Breast epithelium (tissue), 4 donors: ENCODE measurements at places on chromosomes 13 and 19. TPM values are rescaled to one million over a fixed set of nuclear protein-coding genes. Genes with fewer than 3 reads are reported as not detected.

DNA sequence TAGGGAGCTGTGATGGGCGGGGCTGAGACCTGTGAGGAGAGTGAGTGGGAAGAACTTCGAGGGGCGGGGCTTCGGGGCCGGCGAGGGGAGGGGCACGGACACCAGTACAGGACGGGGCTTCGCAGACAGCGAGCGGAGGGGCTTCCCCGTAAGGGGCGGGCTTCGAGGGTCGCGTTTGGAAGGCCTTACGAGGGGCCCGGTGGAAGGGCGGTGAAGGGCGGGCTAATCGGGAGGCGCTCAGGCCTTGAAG, 4.1 kb upstream of the EMP3 start:
- H3K27me3 ChIP-seq = no peaks in the 10 kb centered on the region
- DNase-seq = peak; percentile 99
- peak overlapping the region; percentile 99 for H3K27ac ChIP-seq
- peaks cover 6% of the 10 kb centered on the region for H3K4me1 ChIP-seq

DNA sequence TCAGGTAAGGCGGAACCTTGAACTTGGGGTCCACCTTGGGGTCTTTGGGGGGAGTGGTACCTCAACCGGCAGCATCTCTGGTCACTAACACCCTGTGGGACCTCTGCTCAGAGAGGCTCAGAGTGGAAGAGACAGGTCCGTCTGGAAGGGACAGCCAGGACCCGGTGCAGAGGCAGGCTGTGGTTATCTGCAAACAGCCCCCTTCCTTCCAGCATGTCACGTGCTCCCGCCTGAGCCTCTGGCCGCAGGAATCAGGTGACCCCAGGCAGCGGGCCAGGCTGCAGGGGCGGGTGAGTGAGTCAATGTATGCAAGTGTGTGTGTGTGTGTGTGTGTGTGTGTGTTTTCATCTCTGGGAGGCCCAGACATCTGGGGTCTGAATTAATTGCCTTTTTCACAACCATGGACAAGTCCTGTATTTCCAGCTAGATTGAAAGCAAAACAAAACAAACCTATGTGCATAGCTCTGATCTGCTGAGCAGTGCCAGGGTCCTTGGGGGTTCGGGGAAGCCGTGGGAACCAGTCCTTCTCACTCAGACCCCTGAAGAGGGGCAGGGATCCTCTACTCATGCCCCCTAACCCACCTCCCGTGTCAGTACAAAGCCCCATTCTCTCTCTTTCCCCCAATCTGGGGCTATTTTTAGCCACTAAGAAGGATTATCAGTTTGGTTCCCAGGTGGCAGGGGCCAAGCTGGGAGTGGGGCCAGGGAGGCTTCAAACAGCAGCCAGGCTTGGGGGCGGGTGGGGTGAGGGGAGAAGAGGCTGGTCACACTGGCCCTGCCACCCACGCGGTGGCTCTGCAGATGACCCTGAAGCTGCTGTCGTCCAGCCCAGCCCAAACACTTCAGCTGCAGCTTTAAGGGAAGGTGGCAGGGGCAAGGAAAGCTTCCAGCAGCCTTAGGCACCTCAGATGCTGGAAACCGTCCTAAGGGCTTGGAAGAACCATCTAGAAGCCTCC, 31.4 kb downstream of the CERS4 start:
- H3K36me3 ChIP-seq = no peaks in the 10 kb centered on the region
- no peak overlapping the region for H3K4me3 ChIP-seq
- no peaks in the 10 kb centered on the region for H3K27me3 ChIP-seq
- peak overlapping the region; percentile 85 for H3K27ac ChIP-seq

- peaks cover 27% of the 10 kb centered on the region for H3K27me3 ChIP-seq
- H3K36me3 ChIP-seq = no peaks in the 10 kb centered on the region
- H3K4me3 ChIP-seq = no peak overlapping the region
- H3K4me1 ChIP-seq = no peaks in the 10 kb centered on the region
Observed at GRCh38 chr19:30364866-30365800, 7.1 kb upstream of the ZNF536 start.

DNA sequence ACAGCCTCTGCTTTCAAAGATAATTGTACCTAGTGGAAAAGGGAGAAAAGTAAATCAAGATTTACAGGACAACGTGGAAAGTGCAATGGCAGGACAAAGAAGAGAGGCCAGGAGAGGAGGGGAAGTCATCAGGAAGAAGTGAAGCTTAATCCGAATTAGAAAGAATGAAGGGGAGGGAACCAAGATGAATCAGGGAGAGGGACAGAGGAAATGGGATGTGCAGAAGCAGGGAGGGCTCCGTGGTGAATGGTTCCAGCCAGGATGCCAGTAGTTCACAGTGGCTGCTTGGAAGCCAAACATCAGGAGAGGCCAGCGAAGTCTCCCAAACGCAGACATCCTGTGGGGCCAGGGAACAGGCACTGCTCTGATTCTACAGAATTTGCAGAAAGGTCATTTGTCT, 144.4 kb downstream of the LIG4 start:
- no peaks in the 10 kb centered on the region for H3K4me1 ChIP-seq
- no peak for DNase-seq
- H3K36me3 ChIP-seq = no peaks in the 10 kb centered on the region
- no peaks in the 10 kb centered on the region for H3K27me3 ChIP-seq

GRCh38 chr13:77028202-77028601, 1.2 kb upstream of the FBXL3 start:
- H3K27ac ChIP-seq = peak overlapping the region; percentile 99
- H3K27me3 ChIP-seq = no peaks in the 10 kb centered on the region
- peaks cover 6% of the 10 kb centered on the region for H3K4me1 ChIP-seq
- DNase-seq = no peak
- H3K4me3 ChIP-seq = peak overlapping the region; percentile 92

DNA sequence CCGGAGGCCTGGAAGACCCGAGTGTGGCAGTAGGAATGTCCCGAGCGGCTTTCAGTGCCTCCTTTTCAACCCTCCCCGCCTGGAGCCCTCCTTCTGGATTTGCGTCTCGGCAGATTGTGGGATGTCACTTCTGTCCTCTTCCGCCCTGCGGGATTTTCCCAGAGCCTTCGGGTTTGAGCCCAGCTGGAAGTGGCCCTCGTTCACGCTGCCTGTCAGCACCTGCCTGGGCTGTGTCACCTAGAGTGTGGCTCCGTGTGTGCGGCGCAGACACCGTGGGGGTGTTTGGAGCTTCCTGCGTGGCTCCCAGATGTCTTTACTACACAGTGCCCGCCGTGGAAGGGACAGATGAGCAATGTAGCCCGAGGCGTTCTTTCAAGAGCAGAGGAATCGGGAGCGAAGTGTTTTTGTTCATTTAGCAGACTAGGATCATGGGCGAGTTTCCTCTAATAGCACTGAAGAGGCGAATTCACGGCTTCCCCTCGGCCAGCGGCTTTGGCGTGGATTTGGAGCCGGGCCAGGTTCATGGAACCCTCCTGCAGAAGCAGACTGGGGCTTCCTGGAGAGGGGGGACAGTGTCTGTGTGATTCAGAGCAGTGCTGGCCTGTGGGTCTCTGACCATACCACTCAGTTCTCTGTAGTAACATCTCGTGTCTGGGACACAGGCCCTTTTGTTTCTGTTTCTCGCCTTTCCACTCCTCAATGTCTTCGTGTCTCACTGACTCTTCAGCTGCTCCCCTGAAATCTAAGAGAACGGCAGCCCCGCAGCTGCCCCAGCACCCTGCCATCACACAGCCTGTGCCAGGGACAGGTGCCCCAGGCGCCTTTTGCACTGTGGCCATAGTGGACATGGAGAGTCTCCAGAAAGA, 68.0 kb downstream of the KDM4B start:
- no peak for DNase-seq
- H3K4me1 ChIP-seq = peaks cover 6% of the 10 kb centered on the region
- no peaks in the 10 kb centered on the region for H3K36me3 ChIP-seq
- H3K4me3 ChIP-seq = no peak overlapping the region

GRCh38 chr19:13600802-13601201, 94.5 kb upstream of the CACNA1A start:
- no peak overlapping the region for H3K4me3 ChIP-seq
- no peak for DNase-seq
- no peaks in the 10 kb centered on the region for H3K27me3 ChIP-seq
- no peaks in the 10 kb centered on the region for H3K4me1 ChIP-seq

Gene CDX2
- not detected for total RNA-seq

Gene PCDH8
- total RNA-seq = 0.66 TPM

Gene FREM2
- total RNA-seq = 0.33 TPM

Gene AMER2
- 9.1 TPM for total RNA-seq
